Osteocyte (in vitro differentiated cells): ENCODE measurements at places on chromosomes 7 and 10. TPM values are rescaled to one million over a fixed set of nuclear protein-coding genes. Genes with fewer than 3 reads are reported as not detected.

DNA sequence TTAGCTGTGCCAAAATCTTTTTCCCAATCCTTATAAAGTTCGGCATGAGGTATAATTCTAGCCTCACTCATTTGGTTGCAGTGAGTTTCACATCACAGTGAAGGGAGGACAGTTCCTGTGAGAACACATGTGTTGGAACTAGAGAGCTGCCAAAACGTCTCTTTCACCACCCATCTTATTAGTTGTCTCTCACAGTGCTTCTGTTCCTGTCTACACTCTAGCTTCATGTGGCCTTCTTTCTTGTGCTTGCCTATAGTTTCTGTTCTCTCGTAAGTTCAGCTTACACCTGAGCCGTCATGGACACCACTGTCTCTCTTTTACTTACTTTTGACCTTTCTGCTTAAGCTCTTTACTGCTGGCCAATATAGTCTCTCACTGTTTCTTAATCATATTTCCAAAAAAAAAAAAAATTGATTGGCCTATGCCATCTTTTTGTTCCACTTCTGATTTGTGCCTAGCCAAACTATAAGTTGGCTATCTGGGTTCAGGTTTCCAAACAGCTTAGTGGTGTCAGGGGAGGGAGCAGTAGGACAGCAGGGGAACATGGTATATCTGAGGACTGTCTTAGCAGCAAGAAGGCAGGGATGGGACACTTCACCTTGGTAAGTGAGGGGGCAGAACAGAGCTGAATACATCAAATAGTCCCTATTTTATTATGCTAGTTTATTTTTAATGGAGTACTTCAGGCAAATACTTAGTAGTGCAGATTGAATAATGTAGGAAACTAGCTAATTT, 38.0 kb downstream of the ZNRF2 start:
- no peaks in the 10 kb centered on the region for H3K27me3 ChIP-seq
- H3K27ac ChIP-seq: peak overlapping the region; percentile 13
- H3K36me3 ChIP-seq: peaks cover 3% of the 10 kb centered on the region
- no peak overlapping the region for H3K4me3 ChIP-seq
- no peak for DNase-seq

DNA sequence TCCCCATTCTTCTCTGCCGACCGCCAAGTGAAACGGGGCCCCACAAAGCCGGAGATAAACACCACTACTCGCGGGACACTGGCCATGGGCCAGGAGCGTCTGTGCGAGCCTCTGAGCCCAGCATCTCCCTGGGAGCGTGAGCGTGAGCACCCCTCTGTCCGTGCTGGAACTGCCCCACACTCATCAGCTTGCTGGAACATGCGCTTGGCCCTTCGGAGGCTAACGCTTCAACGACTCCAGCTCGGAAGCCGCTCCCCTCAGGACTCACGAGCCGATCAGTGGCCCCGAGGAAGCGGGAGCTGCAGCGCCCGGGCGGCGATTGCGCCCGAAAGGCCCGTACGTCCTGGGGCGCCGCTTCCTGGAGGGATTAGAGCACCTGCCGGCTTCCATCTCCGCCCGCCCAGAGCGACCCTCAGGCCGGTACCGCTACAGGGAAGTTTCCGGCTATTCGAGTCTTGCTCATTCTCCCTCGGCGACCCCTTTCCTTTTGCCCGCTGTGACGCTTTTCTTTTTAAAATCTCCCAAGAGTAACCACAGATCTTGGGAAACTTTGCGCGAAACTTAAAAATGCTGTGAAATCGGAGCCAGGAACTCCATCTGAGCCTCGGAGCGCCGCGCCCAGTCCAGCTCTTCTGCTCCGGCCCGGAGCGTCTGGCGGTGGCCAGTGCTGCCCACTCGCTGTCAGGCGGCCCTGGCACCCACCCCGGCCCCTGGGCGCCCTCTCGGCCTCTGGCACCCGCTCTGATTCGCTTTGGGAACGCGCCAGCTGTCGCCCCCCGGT, 1.0 kb downstream of the TLL2 start:
- no peak for DNase-seq
- H3K36me3 ChIP-seq: no peaks in the 10 kb centered on the region
- H3K4me1 ChIP-seq: peaks cover 16% of the 10 kb centered on the region
- no peak overlapping the region for H3K27ac ChIP-seq
- H3K4me3 ChIP-seq: peak overlapping the region; percentile 79

DNA sequence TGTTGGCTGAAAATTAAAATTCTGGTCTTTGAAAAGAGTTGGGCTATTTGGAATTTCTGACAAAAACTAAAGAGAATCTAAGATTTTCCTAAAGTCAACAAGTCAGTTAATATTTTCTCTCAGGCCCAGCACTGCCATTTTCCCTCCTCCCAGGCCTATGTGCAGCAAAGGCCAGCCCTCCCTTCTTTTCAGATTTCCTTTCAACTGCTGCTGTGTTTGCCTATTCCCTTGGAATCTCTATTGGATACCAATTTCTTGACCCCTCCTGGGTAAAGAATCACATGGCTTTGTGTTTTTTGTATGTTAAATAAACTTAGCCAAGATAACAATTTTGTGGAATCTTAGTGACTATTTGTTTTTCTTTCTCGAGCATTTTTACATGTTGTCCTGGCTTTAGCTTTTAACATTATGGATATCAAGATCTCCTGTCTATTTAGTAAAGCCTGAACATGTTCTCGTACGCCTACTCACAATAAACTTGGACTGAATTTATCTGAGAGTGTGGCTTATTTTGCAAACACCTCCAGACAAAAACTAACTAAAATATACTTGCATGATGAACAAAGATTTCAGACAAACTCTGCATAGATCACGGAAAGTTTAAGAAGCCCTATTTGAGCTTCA, 19.9 kb downstream of the MACC1 start:
- H3K4me1 ChIP-seq: peaks cover 27% of the 10 kb centered on the region
- peak overlapping the region; percentile 53 for H3K27ac ChIP-seq
- no peaks in the 10 kb centered on the region for H3K27me3 ChIP-seq
- no peak for DNase-seq
- H3K4me3 ChIP-seq: no peak overlapping the region

DNA sequence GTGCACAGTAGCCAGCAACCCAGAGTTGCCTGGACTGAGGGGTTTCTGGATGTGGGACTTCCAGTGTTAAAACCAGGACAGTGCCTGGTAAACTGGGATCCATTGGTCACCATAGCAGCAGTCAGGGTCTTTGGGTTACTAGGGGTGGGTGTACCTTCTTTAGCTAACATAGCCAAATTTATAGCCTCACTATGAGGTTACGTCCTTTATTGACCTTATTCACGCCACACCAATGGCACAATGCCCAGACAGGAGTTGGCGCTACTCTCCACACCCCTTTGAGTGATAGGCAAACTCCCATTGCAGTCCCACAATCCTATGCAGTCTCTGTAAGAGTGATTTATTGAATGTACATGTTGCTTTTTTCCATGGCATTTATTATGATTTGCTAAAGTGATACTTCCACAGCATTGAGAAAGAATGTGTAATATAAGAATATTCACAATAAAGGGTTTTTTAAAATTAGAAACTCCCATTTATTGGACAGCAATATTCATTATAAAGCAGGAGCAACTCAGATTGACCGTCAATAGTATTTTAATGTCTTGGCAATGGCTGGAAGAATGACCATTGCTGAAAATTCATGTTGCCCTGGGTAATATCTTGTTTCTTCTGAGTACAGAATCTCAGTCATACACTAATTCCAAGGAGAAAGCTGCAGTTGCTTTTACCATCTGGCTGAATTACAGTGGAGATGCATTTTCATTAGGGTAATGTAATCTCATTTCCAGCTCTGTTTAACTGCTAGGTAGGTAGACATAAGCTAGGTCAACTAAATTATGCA, 26.1 kb downstream of the IFIT5 start:
- H3K27me3 ChIP-seq: no peaks in the 10 kb centered on the region
- no peaks in the 10 kb centered on the region for H3K4me1 ChIP-seq
- no peak for DNase-seq
- no peak overlapping the region for H3K4me3 ChIP-seq

- no peaks in the 10 kb centered on the region for H3K27me3 ChIP-seq
- H3K27ac ChIP-seq: no peak overlapping the region
- H3K4me3 ChIP-seq: peak overlapping the region; percentile 80
- H3K36me3 ChIP-seq: no peaks in the 10 kb centered on the region
- peaks cover 24% of the 10 kb centered on the region for H3K4me1 ChIP-seq
These were observed 2.6 kb upstream of the KAT6B start for GRCh38 chr10:74823791-74824183.

GRCh38 chr7:80787721-80788120, 131.1 kb downstream of the SEMA3C start:
- H3K27ac ChIP-seq: no peak overlapping the region
- peaks cover 2% of the 10 kb centered on the region for H3K27me3 ChIP-seq
- peaks cover 18% of the 10 kb centered on the region for H3K36me3 ChIP-seq
- H3K4me3 ChIP-seq: no peak overlapping the region
- no peak for DNase-seq

- peak overlapping the region; percentile 0 for H3K4me3 ChIP-seq
- peaks cover 39% of the 10 kb centered on the region for H3K36me3 ChIP-seq
- H3K4me1 ChIP-seq: peaks cover 63% of the 10 kb centered on the region
- DNase-seq: no peak
- no peaks in the 10 kb centered on the region for H3K27me3 ChIP-seq
These were observed 337.4 kb downstream of the PRPF18 start for GRCh38 chr10:13924040-13924725.

GRCh38 chr10:75461672-75462649, 30.5 kb downstream of the LRMDA start:
- no peak overlapping the region for H3K4me3 ChIP-seq
- no peak for DNase-seq
- no peak overlapping the region for H3K27ac ChIP-seq
- peaks cover 39% of the 10 kb centered on the region for H3K27me3 ChIP-seq
- H3K4me1 ChIP-seq: no peaks in the 10 kb centered on the region
- no peaks in the 10 kb centered on the region for H3K36me3 ChIP-seq

DNA sequence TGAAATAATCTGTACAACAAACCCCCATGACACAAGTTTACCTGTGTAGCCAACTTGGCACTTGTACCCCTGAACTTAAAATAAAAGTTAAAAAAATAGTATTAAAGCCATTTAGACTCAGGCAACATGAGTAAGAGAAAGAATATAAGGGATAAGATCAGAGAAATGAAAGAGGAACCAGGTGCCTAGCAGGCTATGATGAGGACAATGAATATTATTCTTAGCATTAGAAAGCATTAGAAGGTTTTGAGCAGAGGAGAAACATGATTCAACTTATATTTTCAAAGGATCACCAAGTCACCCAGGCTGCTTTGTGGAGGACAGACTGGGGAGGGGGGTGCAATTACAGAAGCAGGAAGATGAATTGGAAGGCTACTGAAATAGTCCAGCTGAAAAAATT, 48.1 kb upstream of the TES start:
- H3K36me3 ChIP-seq: no peaks in the 10 kb centered on the region
- DNase-seq: no peak
- peaks cover 16% of the 10 kb centered on the region for H3K4me1 ChIP-seq
- no peaks in the 10 kb centered on the region for H3K27me3 ChIP-seq

- no peaks in the 10 kb centered on the region for H3K36me3 ChIP-seq
- peak; percentile 83 for DNase-seq
- H3K27me3 ChIP-seq: no peaks in the 10 kb centered on the region
- H3K27ac ChIP-seq: no peak overlapping the region
- no peak overlapping the region for H3K4me3 ChIP-seq
- H3K4me1 ChIP-seq: peaks cover 6% of the 10 kb centered on the region
These were observed 99.6 kb upstream of the DIP2C start for GRCh38 chr10:788796-789748.

DNA sequence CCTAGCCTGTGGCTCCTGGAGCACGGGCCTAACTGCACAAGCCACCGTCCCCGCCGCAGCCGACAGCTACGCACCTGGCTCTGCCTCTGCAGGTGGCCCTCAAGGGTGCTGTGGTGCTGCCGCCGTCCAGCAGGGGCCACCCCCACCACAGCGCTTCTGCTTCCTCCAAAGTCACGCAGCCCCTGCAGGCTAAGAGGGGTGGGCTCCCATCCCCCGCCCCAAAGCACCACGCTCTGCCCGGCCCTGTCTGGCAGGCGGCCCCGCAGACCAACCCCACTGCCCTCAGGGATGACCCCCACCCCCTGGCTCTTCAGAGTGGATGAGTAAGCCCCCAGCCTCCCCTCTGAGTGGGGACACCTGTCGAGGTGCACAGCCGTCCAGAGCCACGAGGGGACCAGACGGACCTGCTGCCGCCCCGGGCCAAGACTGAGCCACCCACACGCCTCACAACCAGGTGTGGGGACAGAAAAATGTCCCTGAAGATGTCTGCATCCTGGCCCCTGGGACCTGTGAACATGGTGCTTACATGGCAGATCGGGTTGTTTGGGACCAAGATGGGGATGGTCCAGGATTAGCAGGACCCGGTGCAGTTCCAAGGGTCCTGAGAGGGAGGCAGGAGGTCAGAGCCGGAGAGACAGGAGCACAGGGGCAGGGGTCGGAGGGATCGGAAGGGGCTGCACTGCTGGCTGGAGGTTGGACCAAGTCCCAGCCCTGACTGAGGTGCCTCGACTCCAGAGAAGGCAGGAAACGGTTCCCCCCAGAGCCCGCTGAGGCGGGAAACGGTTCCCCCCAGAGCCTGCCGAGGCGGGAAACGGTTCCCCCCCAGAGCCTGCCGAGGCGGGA, 9.0 kb upstream of the ADAP1 start:
- no peak overlapping the region for H3K4me3 ChIP-seq
- no peak overlapping the region for H3K27ac ChIP-seq
- H3K4me1 ChIP-seq: peaks cover 27% of the 10 kb centered on the region
- H3K36me3 ChIP-seq: peaks cover 6% of the 10 kb centered on the region
- no peaks in the 10 kb centered on the region for H3K27me3 ChIP-seq
- DNase-seq: no peak

- no peak overlapping the region for H3K27ac ChIP-seq
- no peak for DNase-seq
- H3K4me1 ChIP-seq: no peaks in the 10 kb centered on the region
- H3K36me3 ChIP-seq: no peaks in the 10 kb centered on the region
These were observed 281.7 kb downstream of the SORCS3 start for GRCh38 chr10:104922810-104923209.

DNA sequence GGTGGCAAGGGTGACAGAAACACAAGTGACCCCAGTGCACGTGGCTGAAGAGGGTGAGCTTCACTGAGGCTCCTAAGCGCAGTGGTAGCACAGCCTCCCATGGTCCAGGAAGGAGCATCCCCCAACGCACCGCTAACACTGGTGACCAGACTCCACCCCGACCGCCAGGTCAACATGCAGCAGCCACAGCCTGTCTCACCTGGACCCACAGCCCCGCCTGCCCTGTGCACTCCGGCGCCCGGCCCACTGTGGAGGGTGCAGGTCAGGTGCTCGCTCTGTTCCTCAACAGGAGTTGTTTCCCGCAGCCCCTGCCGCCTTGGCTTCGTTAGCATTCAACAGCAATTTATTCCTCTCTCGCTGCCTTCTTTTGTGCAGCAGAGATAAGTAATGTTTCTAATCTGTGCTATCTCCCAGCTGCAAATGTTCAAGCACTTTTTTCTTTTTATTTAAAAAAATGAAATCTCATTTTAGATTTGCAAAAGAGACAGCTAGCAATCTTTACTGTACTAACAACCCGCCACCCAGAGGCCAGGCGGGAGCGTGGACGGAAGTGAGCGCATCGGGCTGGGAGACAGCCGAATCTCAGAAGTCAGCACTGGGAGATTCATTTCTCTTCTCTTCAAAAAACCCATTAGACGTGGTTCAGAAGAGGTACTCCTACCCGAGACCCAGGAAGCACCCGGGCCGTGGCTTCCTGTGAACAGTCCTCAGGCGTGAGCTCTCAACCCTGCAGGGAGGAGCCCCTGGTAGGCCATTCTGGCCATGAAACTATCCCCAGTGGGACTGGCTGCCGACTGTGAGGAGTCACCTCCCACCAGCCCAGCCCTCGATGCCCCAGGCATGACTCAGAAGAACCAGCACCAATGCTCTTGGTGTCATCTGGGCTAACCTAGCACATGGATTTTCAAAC, 133.4 kb downstream of the MAD1L1 start:
- H3K27ac ChIP-seq: no peak overlapping the region
- H3K27me3 ChIP-seq: no peaks in the 10 kb centered on the region
- peaks cover 20% of the 10 kb centered on the region for H3K4me1 ChIP-seq
- DNase-seq: no peak

GNGT1 gene
- not detected in 2 replicates for total RNA-seq

ACTL6B gene
- total RNA-seq: not detected in 2 replicates

AKR1C8 gene
- not detected in 2 replicates for total RNA-seq

OPN1SW gene
- not detected in 2 replicates for total RNA-seq

HECW1 gene
- total RNA-seq: 0.16 TPM in 1 of 2 replicates, not detected in the other

CHST15 gene
- 66.3 and 73.6 TPM in 2 replicates for total RNA-seq

C7orf57 gene
- total RNA-seq: not detected in 2 replicates
